ENCODE measurements at places on chromosomes 13 and 19.

GRCh38 chr13:86725105-86725504 is 925.9 kb upstream of the SLITRK6 start:
- DNase-seq: no peak

DNA sequence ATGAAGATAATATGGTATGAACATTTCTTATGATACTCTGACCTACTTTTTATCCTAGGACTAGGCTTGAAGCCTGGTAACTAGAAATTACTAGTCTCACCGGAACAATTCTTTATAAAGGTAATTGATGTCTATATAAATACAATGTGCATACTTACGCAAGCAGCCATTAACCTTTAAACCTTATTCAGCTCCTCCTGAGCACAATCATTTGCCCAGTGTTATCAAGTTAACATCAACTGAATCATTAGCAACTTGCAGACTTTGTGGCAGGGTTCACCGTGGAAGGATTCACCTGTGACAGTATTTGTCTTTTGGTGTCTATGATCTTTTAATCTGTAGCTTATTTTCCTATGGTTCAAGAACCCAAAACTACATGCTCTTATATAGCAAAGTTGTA is 508.6 kb upstream of the KLHL1 start:
- DNase-seq: no peak

GRCh38 chr13:95642028-95642621 is 2.4 kb downstream of the DZIP1 start:
- no peak for DNase-seq

- no peak for DNase-seq
Measured at GRCh38 chr19:22893855-22894270, 61.8 kb downstream of the ZNF723 start.

- no peak for DNase-seq
Measured at GRCh38 chr13:31029102-31029501, 96.6 kb downstream of the TEX26 start.

DNA sequence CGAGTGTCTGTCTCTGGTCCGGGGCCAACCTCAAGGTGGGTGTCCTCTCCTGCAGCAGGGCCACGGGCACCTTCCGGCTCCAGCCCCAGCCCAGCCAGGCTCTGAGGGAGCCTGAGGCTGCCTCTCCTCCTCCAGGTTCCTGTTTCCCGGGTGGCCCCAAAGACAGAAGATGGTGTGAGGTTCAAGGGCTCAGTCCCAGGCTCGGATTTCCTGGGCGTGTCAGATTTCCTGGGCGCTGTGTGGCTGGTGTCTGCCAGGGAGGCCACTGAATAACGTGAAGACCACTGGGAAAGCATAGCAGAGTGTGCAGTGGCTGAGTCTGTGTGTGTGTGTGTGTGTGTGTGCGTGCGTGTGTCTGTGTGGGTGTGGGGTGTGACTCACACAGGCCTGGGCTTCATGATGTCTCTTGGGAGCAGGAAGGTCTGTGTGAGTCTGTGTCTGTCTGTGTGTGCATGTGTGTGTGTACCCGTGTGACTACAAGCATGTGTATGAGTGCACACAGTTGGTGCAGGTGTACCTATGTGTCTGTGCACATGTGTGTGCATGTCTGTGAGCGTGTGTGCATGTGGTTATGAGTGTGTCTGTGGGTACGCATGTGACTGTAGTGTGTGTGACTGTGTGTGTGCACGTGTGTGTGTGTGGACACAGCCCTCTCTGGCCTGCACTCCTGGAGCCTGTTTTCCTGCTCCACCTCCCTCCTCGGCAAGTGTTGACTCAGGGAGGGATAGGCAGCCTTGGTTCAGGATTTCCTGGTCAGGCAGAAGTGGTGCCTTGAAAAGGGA is 28.3 kb downstream of the CEBPA start:
- DNase-seq: no peak

- no peak for DNase-seq
Measured at GRCh38 chr13:102291587-102292218, 110.1 kb downstream of the FGF14 start.

- no peak for DNase-seq
Measured at GRCh38 chr13:83215627-83216026, 666.6 kb downstream of the SLITRK1 start.

DNA sequence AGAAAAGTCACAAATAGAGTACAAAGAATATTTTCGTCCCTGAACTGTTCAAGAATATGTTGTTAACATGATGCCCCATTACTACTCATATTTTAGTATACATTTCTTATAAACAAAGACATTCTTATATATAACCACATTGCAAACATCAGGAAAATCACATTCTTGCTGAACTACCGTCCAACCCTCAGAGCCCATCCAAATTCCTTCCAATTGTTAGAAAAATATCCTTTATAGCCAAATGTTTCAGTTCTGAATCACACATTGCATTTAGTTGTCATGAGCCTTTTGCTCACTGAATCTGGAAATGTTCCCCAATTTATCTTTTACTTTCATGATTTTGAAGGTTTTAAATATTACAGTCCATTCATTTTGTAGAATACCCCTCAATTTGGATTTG is 467.8 kb upstream of the ARGLU1 start:
- no peak for DNase-seq

DNA sequence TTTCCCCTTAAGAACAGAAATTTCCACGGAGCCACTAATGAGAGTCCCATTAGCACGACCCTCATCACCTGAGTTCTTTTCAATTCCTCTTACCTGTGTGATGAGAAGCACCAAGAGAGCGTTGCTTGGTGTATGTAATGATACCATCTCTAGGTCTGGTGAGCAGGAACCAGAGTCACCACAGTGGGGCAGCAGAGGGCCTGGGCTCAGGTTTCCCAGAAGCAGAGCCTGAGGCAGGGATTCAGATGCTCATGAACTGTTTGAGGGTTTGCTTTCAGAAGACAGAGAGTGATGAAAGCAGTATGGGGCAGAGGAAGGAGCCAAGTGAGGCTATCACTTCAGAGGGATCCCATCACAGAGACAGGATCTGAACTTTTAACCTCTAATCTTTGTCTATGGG is 3.1 kb upstream of the PTPRH start:
- DNase-seq: no peak

DNA sequence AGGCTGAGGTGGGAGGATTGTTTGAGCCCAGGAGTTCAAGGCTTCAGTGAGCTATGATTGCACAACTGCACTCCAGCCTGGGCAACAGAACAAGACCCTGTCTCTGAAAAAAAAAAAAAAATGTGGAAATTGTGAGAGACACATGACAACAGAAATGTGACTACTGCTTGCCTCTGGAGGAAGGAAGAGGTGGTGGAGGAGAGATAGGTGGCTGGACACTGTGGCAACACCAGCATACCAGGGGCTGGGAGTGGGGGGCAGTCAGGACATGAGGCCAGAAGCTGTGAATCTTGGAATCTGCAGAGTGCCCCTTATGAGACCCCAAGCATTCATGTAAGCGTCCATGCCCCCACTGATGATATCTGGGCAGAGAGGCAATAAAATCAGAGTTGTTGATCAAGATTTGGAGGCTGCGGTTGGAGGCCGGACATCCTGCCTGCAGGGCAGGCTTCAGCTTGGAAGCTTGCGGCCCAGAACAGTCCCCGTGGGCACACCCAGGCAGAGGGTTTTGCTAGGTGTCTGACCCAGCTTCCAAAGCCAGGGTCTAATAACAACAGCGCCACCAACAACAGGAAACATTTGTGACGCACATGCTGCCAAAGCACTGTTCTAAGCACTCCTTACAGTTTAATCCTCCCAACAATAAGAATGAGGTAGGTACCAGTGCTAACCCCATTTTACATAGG is 16.9 kb downstream of the FAM187B start:
- peak; percentile 68 for DNase-seq

DNA sequence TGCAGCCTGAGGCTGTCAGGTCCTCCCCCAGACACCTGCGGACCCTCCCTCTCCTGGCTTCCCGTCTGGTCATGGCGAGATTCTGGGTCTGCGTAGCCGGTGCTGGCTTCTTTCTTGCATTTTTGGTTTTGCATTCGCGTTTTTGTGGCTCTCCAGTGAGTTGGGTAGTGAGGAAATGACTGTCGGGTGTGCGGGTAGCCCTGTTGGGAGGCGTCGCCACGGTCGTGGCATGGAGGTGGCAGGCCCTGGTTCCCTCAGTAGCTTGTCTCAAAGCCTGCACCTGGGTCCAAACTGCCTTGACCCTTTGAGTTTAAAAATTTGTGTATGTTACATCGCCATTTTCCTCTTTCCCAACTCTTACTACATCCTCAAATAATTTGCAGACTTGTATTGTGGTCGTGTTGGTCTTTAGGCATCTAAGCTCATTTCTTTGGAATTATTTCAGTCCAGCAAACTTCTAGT is 344 bp downstream of the NHLRC3 start:
- DNase-seq: peak; percentile 14

DNA sequence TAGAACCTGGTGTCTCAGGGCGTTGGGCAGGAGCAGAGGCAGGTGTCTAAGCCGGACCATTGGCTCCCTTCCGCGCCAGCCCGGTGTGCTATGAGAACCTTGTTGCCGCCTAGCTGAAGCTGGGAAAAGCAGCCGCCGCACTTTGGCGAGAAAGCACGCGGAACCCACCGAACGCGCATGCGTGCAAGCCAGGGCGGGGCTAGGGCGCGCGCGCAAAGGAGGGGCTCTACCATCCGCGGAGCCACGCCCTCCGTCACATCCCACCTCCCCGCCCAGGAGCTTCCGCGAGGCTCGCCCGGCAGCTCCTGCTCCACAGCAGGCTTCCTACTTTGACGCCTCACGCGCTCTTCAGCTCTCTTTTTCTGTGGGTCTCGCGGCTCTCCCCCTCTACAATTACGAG is 51.3 kb downstream of the WDR87 start:
- DNase-seq: no peak

DNA sequence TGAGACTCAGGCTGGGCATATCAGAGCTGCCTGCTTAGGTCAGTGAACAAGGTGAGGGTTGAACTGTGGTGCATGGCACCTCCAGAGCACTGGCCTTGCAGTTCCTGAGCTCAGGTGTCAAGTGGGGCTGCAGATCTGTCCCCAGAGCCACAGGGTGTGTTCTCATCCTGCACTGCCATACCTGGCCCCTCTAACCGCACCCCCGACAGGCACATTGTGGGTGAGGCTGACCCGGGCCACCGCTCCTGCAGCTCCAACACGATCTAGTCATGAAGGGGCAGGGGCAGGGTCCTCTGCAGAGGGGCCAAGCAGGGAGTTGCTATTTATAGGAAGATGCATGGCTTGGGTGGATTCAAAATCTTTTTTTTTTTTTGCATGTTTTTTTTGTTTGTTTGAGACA is 16.7 kb upstream of the CRTC1 start:
- no peak for DNase-seq

GRCh38 chr13:41418027-41418426 is 39.3 kb upstream of the RGCC start:
- DNase-seq: no peak
